ENCODE measurements at places on chromosomes 2 and 18.

DNA sequence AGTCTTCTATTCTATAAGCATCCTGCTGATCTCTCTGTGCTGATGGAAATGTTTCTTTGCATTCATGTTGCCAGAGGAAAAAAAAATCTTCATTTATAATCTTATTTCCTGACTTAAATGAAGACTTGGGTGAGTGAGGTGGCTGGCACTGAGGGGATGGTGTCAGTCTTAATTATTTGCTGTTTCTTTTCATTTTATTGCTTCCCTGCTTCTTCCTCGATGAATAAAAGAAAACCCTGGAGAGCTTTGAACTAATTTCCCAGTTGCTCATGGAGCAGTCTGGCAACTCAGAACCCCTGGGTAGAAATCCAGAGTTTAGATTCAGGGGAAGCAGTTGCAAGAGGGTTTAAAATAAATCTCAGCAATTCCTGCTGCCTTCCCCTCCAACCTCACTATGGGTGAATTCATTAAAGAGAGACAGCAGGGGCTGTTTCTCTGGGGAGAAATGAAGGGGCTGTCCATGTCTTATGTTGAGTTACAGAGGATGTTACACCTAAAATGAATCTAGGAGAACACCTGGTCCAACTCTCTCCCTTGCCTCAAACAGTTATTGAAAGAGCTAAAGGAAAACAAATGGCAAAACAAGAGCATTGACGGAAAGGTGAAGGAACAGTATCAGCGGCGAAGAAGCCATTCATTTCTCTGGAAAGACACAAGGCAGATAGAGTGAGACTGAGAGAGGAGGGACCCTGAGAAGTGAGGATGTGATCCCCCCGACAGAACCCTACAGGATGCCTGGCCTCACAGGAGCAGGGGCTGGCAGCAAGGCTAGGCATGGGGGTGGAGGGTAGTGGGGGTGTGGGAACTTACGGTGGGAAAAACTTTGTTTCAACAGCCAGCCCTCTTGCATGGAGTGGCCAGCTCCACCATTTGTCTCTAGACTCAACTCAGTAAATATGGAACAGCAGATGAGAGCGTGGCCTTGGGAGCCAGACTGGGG lies 41.0 kb downstream of the SP110 start:
- no peak for DNase-seq

GRCh38 chr2:70852824-70853223 lies 17.2 kb upstream of the CD207 start:
- DNase-seq, result no peak

GRCh38 chr2:176130147-176130956 lies 847 bp downstream of the HOXD8 start:
- no peak for DNase-seq

- DNase-seq, result no peak
Measured at GRCh38 chr2:16591370-16591933, 74.2 kb downstream of the CYRIA start.

GRCh38 chr2:43033016-43033270 lies 193.5 kb downstream of the ZFP36L2 start:
- no peak for DNase-seq

GRCh38 chr2:191230174-191230573 lies 15.0 kb upstream of the MYO1B start:
- DNase-seq, result no peak

- no peak for DNase-seq
Measured at GRCh38 chr2:58862244-58862643, 621.1 kb upstream of the FANCL start.

GRCh38 chr18:32328379-32328778 lies 138.5 kb downstream of the MEP1B start:
- no peak for DNase-seq

DNA sequence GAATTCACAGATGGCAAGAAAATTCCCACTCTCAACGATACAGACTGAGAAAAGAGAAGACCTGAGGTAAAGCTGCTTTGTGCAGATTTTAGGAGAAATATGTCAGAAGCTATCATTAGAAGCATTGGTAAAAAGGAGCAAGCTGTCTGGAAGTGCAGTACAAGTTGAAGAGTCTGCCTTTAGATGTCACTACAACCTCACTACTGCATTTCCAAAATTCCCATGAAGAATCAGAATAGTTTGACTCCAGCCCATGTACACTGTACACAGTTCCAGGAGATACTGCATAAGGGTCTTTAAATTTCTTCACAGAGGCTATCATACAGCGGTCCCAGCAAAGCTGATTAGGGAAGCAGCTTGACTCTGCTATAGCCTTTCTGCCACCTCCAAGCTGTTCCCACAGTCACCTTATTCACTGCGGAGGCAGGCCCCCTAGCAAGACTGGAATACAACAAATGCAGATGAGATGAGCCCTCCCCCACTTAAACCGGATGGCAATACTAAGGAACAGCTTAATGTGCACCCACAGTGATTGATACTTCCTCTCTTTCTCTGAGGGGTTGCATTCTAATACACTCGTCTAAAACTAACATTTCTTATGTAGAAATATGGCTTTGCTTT lies 527.4 kb downstream of the TMEM182 start:
- DNase-seq, result no peak
